ENCODE measurements at places on chromosomes 7 and 10. TPM values are rescaled to one million over a fixed set of nuclear protein-coding genes. Genes with fewer than 3 reads are reported as not detected.

GRCh38 chr10:125775491-125776106 lies at the start of gene MMP21:
Gene MMP21 (minus strand): TSS chr10:125775821. CDS start chr10:125775821, 0 bp downstream.
- no peak for DNase-seq

BMPER gene
- not detected for total RNA-seq

GRCh38 chr7:27890205-27890849 lies 150.4 kb downstream of the TAX1BP1 start:
- DNase-seq: no peak

GRCh38 chr7:88083883-88084282 lies 136.0 kb downstream of the SRI start:
- no peak for DNase-seq

MYO1G gene
- 0.74 TPM for total RNA-seq

- no peak for DNase-seq
These were observed 1.8 kb upstream of the OPN1SW start for GRCh38 chr7:128777156-128778123.

GRCh38 chr10:131083915-131084790 lies 227.4 kb downstream of the TCERG1L start:
- no peak for DNase-seq

WEE2 gene
- not detected for total RNA-seq

- DNase-seq: no peak
These were observed 303.3 kb upstream of the IGFBP3 start for GRCh38 chr7:46224363-46224762.

MAP3K8 gene
- 4.5 TPM for total RNA-seq

ASB15 gene
- not detected for total RNA-seq

DNA sequence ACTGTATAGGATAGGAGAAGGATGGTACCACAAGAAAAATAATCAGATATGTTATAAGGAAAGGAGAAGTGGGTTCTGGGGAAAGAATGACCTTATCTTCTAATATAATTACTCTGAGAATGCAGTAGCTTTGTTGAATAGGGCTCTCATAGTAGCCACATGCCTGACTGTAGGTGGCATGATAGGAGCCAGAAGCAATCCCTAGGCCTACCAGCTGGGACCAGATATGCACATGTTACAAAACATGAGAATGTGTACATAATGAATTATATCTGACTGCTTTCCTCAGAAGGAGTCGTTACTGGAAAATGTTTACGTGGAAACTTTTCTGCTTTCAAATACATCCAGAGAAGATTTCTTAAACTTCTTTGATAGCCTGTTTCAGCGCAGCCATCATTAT lies 53.2 kb upstream of the FAM3C start:
- DNase-seq: no peak

- DNase-seq: no peak
These were observed 51.8 kb downstream of the CAV1 start for GRCh38 chr7:116576350-116577319.

- no peak for DNase-seq
These were observed 1073.3 kb upstream of the PHF14 start for GRCh38 chr7:9900339-9900738.

Measured in HCT116 (cell line).